ENCODE measurements at places on chromosomes 2 and 18.

DNA sequence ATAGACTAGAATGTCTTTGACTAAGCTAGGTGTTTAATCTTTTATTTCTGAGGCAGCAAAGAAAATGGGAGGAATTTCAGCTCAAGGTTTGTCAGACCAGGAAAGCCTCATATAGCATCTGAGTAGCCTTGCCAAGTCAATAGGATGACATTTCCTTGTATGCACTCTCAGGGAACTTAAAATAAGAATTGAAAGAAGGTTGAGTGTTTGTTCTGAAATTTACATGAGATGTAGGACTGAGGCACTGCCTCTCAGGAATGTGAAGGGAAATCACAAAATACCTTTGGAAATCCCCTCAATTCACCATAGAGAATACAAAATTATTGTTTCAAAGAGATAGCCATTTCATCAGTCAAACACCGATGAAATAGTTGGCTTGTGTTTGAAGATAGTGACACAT lies 392.0 kb upstream of the NRP2 start:
- DNase-seq, result no peak

DNA sequence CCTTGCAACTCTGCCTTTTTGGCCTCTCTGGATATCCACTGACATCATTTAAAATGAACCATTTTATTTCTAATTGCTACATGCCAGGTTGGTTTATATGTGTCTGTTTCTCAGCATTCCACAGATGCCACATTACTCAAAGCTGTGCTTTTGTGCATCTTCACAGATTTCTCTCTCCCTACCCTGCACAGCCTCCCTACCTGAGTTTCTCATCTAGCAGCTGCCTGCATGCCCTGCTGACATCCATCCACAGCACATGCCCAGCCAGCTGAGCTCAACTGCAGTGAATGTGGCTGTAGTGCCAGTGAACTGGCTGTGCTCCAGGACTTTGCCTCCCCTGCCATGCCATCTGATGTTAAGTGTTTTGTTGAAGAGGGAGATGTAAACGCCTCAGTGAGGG lies 44.5 kb downstream of the PKP4 start:
- no peak for DNase-seq

GRCh38 chr2:794554-795241 lies 117.5 kb upstream of the TMEM18 start:
- DNase-seq, result no peak

DNA sequence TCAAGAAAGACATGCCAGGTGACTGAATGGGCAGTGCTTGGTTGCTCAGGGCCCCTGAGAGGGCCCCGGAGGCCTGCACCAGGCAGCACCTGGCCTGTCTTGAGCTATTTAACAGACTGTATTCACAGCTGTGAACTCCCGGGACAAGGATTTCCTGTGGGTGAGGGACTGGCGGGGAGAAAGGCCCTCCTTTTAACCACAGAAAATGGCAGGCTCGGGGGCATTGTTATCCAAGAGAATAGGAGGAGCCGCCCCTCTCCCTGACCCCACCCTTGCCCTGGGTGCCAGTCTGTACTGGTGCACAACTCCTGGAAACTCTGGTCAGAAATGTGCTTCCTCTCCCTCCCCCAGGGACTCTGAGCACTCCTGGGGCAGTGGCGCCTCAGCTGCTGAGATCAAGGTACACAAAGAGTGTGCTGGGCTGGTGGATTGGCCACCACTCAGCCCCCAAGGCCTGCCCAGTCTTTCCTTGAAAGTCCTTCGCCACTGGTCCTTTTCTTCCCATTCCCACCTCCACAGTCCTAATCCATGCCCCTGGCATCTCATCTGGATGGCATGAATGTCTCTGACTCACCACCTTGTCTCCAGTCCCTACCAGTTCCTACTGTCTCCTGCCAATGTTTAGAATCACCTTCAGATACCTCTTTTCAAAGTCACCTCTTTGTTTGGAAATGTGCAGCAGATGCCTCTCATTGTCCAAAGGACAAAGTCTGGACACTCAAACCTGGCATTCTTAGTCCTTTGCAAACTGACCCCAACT lies 19.6 kb upstream of the EPAS1 start:
- DNase-seq, result no peak

- DNase-seq, result no peak
These were observed 40.8 kb downstream of the PAPOLG start for GRCh38 chr2:60796573-60797509.

DNA sequence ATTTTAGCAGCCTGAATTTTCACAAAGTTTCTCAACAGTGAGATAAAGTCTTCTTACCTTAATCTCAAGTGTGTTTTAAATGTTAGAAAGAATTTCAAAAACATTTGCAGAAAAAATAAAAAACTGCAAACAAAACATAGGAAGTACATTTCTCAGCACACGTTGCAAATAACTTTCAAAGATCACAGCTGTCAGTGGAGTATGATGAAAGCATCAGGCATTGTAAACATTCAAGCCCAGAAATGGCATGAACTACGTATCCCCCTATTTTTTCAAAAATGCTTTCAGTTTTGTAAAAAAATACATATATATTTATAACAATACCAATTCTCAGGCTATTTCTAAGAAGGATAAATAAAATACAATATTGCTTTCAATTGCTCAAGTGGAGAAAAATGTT lies 320.6 kb upstream of the TFPI start:
- DNase-seq, result no peak

- DNase-seq, result no peak
These were observed 133.2 kb downstream of the ACKR3 start for GRCh38 chr2:236702657-236703372.

DNA sequence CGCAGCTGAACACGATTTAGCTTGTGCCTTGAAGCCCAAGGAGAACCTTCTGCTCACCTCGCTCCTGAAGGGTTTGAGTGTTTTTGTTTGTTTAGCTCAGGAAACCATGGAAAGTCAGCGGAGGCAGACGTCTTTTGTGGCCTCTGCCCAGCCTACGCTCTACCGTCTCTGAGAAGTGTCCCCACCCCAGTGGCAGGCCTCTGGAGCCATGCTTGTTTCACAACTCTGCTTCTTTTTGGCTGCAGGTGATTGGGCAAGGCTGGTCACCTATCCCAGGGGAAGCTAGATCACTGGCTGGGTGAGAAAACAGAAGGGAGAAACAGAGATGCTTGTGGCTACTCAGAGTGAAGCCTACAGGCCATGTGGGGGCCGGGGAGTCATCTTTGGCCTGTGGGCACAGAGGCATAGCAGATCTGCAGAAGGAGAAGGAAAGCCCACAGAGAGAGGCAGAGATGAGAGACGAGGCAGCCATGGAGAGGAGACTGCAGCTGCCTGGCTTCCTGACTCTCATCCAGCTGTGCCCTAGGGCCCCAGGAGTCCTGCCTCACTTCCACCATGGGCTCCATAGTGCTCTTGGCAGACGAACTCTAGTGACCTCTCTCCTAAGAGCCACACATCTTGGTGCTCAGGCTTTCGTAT lies 50.1 kb downstream of the CIB4 start:
- no peak for DNase-seq

GRCh38 chr2:241560162-241560882 lies 1.8 kb downstream of the BOK start:
- no peak for DNase-seq
